Activated T-cell treated with anti-CD3 and anti-CD28 coated beads, Interleukin-2, amount 50 U/mL, for 24 hours (primary cell): ENCODE measurements at places on chromosomes 7 and 10.
A peak's percentile ranks its signal among the peaks of the same experiment; 100 is the strongest.

GRCh38 chr7:91843831-91844230, 36.7 kb downstream of the MTERF1 start:
- no peak for DNase-seq

- no peak for DNase-seq
Observed at GRCh38 chr7:45911311-45911710, 9.8 kb downstream of the IGFBP3 start.

DNA sequence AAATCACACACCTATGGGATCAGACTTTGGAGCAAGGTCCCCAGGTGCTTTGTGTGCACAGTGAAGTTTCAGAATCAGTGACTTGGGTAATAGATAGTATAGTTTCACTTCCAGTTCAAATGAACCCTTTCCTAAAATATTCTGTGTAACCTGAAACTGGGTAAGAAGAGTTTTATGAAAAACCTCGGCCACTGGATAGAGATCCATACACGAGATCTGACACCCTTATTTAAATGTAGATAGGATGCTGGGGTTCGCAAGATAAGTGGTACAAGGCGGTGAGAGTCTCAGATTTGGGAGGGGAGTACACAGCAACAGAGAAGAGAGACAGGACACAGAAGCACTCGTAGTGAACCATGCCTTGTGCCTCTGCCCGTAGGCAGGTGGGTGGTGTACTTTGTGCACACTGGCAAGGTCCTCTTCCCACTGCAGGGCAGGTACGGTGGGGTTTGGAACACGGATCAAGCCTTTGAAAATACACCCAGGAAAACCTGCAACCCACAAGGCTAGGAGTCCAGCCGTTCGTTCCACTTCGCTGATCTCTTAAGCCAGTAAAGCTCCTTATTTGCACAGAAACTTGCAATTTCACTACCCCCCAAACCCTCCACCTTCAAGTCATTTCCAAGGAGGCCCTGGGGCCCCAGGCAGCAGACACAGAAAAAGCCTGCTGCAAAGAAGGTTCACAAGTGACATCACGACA, 162.8 kb downstream of the USP6NL start:
- DNase-seq: no peak

DNA sequence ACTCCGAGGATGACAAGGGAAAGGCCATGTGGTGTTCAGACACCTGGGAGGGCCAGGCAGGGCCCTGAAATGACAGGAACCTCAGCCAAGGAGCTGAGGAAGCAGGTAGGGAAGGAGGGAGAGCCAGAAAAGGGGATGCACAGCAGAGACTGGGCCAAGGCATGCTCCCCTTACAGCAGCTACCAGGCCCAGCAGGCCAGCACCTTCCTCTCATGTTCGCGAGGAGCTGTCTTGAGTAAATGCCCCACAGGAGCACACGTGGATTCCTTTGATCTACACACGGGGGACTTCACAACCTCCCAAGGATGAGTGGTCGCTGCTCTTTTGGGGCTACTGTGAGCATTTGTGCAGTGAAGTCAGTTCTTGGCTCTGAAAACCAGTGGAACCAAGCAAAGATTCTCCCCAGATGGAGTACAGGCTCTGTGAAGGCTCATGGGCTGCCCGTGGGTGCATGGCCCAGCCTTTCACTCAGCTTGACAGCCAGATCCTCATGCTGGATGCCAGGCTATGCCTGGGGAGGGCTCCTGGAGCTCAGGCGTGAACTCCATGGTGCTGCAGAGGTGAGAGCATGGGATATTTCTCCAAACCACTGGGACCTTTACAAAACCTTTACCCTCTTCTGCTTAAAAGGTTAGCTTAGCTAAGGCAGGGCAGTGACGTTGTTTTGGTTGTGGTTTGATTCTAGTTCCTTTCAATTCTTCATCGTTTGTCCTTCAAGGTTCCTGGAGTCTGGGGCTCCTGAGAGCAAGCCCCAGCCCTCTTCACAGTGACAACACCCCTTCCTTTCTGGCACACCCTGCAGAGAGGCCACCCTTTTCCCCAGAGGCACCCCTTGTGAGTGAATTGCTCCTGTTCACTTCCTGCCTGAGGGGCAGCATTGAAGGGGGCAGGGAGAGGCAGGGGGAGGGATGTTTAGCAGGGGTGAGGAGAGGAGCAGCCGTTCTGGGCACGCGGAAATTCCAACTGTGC, 74.2 kb upstream of the ZPBP start:
- DNase-seq: no peak

DNA sequence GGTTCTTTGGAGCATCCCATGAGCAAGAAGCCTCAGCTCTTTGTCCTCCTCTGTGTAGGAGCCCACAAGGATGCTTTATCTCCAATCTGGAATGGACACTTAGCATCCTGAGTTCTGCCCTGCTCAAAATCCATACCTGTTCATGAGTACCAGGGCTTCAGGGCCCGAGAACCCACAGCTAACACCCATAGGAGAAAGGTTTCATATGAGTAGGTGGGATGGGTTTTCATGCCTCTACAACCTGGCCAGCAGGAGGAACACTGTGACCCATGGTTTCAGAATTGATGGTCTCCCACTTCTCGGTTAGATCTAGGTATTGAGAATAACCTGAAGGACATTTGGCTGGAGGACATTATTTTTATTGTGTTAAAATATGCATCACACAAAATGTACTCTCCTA, 57.8 kb downstream of the TBXAS1 start:
- no peak for DNase-seq

- DNase-seq: peak; percentile 59
Observed at GRCh38 chr7:130490888-130491804, 739 bp upstream of the MEST start.

DNA sequence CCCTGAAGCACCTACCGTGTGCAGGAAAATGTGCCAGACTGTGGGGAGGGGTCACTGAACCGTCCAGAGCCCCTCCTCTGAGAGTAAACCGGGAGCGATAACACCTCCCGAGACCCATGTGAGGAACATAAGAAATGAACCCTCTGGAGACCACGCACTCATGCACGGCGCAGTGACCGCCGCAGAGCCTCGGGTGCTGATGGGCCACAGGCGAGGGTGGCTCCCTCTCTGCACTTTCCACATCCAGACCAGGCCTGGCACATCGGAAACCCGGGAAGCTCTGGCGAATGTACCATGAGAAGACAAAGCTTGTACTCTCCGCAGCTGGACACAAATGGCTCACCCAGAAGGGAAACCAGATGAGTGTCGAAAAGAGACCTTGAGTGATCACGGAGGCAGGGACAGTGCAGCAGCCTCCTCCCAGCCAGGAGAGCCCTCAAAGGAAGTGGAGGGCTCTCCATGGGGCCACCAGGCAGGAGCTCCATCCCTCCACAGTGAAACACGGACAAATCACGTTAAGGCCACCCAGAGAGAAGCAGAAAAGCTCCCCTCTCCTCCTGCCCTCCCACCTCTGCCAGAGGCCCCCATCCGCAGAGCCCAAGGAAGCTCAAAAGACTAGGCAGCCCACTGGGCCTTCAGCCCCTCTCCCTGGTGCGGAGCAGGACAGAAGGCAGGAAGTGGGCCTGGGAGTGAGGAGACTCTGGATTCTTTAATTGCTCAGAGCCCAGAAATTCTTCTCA, 178.1 kb upstream of the PPP2R2D start:
- DNase-seq: no peak

- no peak for DNase-seq
Observed at GRCh38 chr10:77537720-77538373, 99.8 kb downstream of the KCNMA1 start.

DNA sequence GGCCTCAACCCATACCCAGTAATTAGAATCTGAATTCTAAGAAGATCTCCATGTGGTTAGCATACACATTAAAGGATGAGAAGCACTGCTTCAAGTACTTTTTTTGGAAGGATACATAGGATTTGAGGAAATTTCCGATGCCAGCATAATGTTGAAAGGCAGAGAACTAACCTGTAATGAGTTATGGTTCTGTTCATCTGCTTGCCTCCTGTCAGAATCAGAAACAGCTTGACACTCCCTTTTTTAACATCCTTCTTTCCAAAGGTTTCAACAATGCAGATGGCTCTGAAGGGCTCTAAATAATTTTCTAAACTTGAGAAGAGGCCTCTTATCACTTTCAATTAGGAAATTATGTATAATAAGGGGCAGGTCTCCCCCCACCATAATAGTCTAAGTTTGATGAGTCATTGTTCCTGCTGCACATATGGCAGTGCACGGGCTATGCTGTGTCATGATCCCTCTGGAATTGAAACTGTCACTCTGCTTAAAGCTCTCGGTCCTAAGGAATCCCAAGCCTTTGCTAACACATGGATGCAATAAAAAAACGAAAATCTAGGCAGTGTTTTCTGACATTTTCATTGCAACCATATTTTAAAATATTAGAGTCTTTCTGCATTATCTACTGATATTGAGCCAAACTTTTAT, 291.2 kb upstream of the FZD1 start:
- no peak for DNase-seq

DNA sequence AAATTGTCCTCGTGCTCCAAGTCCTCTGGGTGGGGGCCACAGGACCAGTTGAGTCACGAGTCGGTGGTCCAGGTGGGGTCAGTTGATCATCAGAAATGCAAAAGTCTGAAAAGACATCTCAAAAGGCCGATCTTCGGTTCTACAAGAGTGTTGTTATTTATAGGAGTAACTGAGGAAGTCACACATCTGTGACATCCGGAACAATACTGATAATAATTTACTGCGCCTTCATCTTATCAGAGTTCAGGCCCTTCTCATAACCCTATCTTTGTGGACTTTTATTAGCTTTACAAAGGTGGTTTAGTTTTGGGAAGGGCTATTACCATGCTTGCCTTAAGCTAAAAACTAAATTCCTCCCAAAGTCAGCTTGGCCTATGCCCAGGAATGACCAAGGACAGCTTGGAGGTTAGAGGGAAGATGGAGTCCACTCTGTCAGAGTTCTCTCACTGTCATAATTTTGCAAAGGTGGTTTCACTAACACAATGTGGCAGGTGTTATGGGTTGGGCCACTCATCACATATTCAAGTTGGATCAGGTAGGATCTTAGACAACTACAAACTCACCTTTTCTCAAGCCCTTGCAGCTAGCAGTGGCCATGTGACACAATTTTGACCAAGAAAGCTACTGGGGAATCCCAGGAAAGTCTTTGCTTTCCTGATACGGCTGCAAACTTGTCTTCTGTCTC, 54.7 kb upstream of the CHST3 start:
- DNase-seq: no peak

- DNase-seq: no peak
Observed at GRCh38 chr10:22315455-22316285, 518 bp upstream of the COMMD3 start.

- no peak for DNase-seq
Observed at GRCh38 chr10:15068802-15069201, 19.8 kb downstream of the ACBD7 start.

DNA sequence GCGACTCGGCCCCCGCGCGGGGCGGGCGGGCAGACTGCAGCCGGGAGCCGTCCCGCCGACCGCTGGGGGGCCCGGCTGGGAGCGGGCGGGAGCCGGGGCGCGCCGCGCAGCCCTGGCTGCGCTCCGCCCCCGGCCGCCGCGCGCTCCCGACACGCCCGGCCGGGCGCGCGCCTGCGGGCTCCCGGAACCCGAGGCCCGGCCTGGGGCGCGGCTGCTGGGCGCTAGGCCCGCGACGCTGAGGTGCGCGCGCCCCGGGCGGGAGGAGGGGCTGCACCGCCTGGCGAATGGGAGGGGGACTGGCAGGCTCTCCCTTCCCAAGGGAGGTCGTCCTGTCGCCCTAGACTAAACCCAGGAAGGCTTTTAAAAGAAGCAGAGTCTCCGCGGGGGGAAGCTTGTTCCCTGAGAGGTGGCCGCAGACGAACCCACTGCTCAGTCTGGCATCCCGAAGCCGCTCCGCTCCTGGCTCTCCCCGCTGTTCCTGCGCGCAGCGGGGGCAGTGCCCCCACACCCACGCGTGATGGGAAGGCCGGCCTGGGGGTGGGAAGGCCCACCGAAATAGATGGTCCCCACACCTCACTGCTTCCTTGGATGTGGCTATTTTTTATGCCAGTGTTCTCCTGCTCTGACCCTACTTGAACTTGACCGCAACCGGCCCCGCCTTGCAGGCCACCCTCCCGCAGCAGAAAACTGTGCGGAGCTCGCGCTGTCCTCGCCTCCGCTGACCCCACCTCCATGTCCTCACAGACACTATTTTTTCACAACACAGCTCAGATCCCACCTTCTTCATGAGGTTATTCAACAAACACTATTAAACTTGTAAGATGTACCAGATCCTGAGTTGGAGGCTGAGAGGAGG, at the start of gene VOPP1:
Gene VOPP1 (minus strand): TSS at position 125 of the 856 bp plus-strand sequence. CDS start 178 bp downstream, outside the sequence.
- DNase-seq: peak; percentile 81
